ENCODE measurements at places on chromosomes 12 and 14. TPM values are rescaled to one million over a fixed set of nuclear protein-coding genes. Genes with fewer than 3 reads are reported as not detected.

Gene TAS2R13
- not detected for polyA plus RNA-seq

Gene VAMP1
- 7.8 TPM for polyA plus RNA-seq

DNA sequence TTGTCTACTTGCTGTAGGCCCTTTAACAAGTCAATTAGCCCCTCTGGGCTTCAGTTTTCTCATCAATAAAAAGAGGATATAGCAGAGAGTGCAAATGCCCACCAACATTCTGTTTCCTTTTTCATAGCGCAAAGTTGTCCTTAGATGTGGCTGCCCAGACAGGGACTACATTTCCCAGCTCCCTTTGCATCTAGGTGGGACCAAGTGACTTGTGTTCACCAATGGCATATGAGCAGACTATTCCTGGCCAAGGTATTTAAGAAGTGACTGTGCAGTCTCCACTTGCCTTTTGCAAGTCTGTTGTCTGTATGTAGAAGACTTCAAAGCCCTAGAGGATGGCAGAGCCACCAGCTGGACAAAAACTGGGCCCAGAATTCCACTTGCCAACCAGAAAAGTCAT lies 59.7 kb downstream of the DAO start:
- no peak for DNase-seq

DNA sequence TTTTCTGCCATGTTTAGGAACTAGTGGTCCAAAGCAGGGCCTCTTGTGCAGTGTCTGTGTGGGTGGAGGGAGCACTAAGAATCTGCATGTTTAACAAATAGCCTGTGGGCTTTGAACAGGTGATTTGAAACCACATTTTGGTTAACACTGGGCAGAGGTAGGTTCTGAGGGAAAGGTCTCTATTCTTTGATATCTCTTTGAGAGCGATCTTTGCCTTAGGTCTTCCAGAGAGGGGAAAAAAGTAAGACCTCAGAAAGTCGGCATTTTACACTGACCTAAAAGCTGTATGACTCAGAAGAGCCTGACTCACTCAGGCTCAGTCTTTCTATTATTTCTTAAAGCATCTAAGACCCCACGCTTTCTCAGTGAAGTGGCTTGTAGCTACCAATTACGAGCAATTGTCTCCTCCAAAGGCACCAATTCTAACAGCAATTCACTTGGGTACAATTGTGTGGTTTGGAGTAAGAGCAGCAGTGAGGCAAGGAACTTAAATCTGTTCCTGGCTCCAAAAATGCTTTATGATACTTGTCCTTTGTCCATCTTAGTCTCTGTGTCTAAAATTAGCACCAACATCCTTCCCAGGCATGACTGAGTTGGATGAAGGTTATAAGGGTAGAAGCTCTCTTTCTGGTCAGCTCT lies 8.8 kb downstream of the EIF2B2 start:
- no peak for DNase-seq

DNA sequence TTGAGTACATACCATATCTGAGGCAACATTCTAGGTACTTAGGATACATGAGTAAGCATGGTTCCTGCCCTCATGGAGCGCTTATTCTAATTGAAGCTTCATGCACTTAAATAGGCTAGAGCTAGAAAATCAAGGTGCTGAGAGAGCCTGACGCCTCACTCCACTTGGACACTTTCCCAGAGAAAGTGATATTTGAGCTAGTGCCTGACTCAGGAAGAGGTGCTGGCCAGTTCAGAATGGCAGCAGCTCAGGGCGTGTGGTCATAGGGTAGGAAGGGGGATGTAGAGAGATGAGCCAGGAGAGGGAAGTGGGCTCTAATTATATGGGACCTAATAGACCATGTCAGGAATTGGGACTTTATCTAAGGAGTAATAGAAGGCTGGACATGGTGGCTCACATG lies 33.3 kb downstream of the TULP3 start:
- no peak for DNase-seq

GRCh38 chr14:47555333-47555732 lies 120.1 kb downstream of the MDGA2 start:
- DNase-seq, result no peak

GRCh38 chr12:58809064-58809607 lies 111.2 kb downstream of the LRIG3 start:
- DNase-seq, result no peak

- no peak for DNase-seq
Measured at GRCh38 chr14:61355892-61356325, 34.5 kb downstream of the PRKCH start.

- DNase-seq, result no peak
Measured at GRCh38 chr12:65891219-65891618, 66.9 kb downstream of the HMGA2 start.

DNA sequence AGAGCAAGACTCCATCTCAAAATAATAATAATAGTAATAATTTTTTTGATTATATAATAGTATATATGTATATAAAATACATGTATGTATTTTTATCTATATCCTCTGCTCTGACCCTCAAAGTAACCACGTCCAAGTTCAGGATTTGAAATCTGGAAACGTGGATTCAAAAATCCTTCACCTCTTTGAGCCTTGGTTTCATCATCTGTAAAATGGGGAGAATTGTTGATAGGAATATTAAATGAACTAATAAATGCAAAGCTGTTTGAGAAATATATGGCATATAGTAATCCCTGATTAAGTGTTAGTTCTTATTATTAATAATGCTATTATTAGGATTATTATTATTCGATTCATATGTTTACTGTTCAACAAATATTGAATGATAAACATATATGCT lies 2.6 kb downstream of the P2RX7 start:
- no peak for DNase-seq
